ENCODE measurements at places on chromosomes 16 and 17.

- DNase-seq: no peak
Observed at GRCh38 chr16:9534759-9535158, 443.3 kb downstream of the HAPSTR1 start.

DNA sequence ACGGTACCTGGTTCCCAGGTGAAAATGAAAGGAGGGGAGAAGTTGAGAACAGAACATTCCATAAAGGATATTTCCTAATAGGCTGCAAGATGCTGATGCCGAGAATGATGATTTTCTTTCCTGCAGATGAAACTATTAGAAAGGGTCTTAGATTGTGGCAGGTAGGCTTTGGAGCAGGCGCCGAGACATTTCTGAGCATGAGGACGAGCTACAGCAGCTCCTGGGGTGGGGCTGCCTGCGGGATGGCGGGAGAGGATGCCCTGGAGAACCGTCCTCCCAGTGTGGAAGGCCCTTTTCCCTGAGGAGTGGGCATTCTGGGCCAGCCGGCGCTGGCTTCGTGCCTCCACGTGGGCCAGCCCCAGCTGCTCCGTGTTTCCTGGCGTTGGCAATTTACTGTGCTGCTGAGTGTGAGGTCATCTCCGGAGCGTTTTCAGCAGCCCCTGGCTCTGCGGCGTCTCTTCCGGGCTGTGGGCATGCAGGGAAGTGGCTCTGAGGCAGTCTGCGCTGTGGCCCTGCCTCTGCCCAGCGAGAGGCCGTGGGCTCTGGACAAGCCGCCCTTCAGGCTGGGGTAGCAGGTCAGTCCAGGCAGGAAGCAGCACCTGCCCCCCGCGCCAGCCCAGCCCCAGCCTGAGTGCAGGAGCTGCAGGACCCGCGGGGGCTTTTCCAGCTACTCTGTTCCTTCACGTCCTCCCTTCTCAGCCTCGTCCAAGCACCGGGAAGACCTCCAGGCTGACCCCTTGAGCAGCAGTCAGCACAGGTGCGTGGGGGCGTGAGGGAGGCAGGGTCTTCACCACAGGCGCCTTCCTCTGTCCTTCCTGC is 12.2 kb downstream of the ENGASE start:
- DNase-seq: no peak

DNA sequence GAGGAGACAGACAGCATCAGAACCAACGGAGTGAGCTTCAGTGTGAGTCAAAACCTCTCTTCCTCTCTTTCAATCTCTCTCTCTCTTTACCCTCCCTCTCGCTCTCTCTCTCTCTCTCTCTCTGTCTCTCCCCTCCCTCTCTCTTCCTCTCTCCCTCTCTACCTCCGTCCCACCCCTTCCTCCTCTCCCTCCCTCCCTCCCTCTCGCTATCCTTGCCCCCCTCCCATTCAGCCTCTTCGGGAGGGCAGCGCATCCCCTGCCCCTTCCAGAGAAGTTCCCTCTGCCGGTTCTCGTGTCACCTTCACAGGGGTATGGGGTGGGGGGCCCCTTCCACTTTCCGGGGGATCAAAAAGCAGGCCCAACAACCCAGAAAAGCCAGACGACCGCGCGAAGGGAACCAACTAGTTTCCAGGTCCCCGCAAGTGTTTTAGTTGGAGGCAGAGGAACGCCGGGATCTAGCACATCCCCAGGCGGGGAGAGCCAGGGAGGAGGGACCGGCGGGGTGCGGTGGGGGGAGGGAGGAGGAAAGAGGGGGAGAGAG is 28.9 kb upstream of the RBFOX1 start:
- DNase-seq: no peak

GRCh38 chr16:81652798-81653505 is 126.1 kb upstream of the PLCG2 start:
- DNase-seq: no peak

- no peak for DNase-seq
Observed at GRCh38 chr16:23842137-23842600, 6.4 kb downstream of the PRKCB start.

- no peak for DNase-seq
Observed at GRCh38 chr17:80133626-80133970, 13.3 kb downstream of the EIF4A3 start.

DNA sequence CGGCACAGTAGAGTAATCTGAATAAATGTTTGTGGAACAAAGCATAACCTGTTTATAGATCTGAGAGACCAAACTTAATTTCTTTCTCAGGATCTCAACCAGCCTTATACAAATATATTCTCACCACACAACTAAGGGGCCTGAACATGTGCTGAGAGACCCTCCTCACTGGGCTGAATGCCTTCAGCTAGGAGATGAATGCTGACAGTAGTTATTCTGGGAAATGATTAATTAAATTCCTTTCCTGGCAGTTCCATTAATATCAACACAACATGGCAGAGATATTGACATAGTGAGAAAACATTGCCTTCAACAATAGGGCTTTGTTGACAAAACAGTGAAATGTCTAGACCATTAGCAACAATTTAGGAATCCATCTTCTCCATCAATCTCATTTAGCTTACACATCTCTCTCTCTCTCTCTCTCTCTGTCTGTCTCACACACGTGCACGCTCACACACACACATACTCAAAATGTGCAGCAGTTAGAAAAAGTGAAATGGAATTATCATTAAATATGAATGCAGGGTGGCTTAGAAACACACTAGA is 780.8 kb upstream of the CDH8 start:
- DNase-seq: no peak

- no peak for DNase-seq
Observed at GRCh38 chr17:17788967-17789366, 47.8 kb downstream of the SREBF1 start.

- no peak for DNase-seq
Observed at GRCh38 chr16:20971401-20971800, 70.8 kb downstream of the LYRM1 start.

DNA sequence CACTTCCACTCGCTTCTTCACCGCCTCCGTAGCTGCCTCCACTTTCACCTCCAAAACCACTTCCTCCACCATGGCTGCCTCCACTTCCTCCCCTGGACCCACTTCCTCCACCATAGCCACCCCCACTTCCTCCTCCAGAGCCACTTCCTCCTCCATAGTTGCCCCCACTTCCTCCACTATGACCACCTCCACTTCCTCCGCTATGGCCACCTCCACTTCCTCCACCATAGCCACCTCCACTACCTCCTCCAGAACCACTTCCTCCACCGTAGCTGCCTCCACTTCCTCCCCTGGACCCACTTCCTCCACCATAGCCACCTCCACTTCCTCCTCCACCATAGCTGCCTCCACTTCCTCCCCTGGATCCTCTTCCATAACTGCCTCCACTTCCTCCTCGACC is 4.5 kb downstream of the KRT9 start:
- DNase-seq: no peak

DNA sequence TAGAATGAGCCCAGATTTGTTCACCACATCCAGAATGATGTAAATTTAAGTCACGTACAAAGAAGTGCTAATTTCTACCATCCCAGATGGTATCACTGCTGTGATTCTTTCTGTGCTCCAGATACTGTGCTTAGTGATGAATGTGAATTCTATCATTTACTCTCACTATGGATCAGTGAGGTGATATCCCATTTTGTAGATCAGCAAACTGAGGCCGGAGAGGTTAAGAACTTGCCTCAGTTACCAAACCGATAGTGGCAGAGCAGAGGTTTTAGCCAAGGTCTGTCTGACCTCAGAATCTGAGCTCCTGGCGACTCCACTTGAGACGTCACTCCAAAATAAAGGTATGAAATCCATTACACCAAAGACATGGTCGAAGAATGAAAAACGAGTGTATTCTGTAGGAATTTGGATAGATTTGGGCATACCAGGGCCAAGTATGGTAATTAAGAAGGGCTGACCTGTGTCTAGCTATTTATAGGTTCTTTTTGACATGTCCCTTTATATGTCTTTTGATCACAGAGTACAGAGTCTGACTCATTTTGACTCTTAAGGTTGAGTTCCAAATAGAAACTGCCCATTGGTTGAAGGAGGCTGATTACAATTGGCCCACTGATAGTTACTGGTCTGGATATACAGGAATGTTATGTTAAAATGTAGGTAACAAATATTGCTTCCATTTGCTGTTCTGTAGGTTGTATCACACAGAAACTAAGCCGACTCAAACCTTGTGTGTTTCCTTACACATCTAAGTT is 10.0 kb downstream of the MAP2K6 start:
- no peak for DNase-seq

- no peak for DNase-seq
Observed at GRCh38 chr16:17386229-17386628, 84.5 kb downstream of the XYLT1 start.

- DNase-seq: no peak
Observed at GRCh38 chr16:81410643-81411293, 33.8 kb upstream of the CMIP start.

- DNase-seq: no peak
Observed at GRCh38 chr17:50424246-50424995, 1.6 kb upstream of the ACSF2 start.

DNA sequence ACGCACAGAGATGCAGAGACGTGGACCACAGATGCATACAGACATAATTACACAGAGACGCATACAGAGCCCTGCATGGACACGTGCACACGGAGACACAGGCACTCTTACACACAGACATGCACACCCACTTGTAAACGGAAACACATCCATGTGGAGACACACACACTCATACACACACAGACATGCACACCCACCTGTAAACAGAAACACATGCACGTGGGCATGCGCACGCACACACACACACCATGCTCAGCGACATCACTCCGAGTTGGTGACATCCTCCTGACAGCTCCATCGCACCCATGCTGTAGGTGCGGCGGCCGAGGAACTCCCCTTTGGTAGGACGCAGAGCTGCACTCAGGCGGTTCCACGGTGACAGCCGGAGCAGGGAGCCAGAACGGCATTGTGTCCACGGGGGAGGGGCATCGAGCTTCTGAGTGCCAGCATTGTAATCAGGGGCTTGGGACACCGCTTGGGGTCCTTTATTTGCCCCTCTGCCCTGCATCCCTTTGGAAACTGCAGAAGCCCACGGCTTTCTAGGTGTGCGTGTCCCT is 233.5 kb downstream of the RBFOX3 start:
- DNase-seq: no peak

DNA sequence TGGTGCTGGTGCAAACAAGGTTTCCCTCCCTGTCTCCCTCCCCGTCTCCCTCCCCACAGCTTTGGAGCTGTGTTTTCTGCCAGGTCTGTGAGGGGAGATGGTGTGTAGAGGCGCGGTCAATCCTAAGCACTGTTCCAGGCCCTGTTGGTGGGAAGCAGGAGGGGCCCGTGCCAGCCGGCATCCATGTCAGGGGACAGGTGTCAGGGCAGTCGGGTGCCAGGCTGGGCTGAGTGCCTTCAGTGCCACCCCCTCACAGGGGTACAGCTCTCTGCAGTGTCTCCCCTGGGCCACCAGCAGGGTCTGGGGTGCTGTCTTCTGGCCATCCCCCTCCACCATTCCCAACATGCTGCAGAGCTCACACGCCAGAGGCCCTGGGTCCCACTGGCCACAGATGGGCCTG is 73.6 kb downstream of the KLHDC4 start:
- DNase-seq: no peak

- DNase-seq: peak; percentile 7
Observed at GRCh38 chr17:3647769-3648555, 11.4 kb downstream of the CTNS start.

DNA sequence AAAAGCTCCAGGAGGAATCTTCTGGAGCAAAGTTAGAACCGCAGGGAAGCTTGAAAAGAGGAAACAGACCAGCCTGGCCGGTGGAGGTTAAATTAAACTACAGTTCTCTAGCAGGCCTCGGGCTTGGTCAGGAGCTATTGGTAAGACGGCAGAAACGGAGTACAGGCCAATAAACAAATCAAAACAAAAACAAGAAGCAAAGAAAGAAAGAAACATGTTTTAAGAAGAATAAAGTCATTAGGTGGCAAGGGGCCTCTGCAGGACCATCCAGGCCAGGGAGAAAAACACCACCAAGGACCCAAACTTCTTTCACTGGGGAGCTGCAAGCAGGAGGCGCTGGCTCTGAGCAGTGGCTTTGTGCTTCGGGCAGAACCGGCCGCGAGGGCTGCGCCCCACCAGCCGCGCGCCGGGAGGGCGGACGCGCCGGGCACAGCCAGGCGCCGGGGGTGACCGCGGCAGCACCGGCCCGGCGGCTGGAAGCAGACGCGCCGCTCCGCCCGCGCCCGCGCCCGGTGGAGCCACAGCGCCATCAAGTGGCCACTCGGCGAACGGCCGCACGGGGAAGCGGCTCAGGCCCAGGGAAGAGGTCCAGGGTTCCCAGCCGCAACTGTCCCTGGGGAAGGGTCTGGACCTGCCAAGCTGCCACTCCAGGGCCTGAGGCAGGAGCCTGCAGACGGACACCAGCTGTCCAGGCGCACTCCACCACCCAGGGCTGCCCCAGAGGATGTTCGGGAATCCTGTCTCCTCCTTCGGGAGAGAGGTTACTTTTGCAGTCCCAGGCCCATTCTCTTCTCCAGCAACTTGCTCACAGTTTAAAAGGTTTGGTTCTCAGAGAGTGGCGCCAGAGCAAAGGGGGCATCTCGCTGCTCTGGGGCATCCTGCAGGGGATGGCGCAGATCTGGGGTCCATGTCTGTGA is 419.4 kb downstream of the SOX9 start:
- peak; percentile 23 for DNase-seq

GRCh38 chr16:4123616-4124300 is 7.5 kb upstream of the ADCY9 start:
- DNase-seq: no peak

DNA sequence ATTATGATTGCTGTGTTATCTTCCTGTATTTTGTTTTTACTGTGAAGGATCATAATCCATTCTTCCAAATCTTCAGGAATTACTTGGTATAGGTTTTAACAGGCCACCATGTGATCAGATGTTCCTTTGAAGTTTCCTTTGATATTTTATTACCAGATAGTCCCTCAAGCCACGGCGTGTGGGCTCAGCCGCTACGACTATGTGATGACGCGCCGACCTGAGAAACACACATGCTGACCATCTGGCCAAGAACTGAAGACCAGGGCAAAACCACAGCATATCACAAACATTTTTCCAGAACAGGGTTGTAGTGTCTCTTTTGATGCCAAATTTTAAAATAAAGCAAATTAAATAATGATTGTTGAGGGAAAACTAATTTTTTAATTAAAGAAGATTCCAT is 47.3 kb downstream of the ZCCHC14 start:
- DNase-seq: no peak

DNA sequence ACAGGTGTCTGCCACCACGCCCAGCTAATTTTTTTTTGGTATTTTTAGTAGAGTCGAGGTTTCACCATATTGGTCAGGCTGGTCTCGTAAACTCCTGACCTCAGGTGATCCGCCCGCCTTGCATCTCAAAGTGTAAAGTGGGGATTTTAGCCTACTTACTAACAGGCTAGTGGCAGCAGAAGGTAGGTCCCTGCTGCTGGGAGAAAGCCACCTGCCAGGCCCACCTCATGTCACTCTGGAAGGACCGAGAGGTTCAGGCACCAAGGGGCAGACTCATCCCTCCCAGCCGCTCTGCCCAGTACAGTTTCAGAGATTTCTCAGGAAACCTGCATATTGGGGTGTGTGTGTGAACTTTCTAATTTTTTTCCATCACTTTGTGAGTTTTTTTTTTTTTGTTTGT is 2.1 kb upstream of the RCVRN start:
- DNase-seq: no peak

GRCh38 chr16:1787322-1788094 is 4.7 kb downstream of the NUBP2 start:
- no peak for DNase-seq

GRCh38 chr17:72376526-72377345 is 255.9 kb downstream of the SOX9 start:
- DNase-seq: no peak

- no peak for DNase-seq
Observed at GRCh38 chr17:81371910-81372760, 23.1 kb upstream of the BAHCC1 start.

GRCh38 chr17:81252987-81253329 is 13.8 kb downstream of the NDUFAF8 start:
- no peak for DNase-seq

- DNase-seq: no peak
Observed at GRCh38 chr16:23848958-23849357, 13.2 kb downstream of the PRKCB start.
